Epithelial cell of umbilical artery (primary cell): ENCODE measurements at places on chromosomes 2 and 18. TPM values are rescaled to one million over a fixed set of nuclear protein-coding genes. Genes with fewer than 3 reads are reported as not detected.

The IL36RN gene
- not detected in 2 replicates for total RNA-seq

The PAX3 gene
- not detected in 2 replicates for total RNA-seq

The LRATD1 gene
- under 0.01 TPM in 1 of 2 replicates, not detected in the other for total RNA-seq

The CYBRD1 gene
- total RNA-seq, result 14.0 and 31.9 TPM in 2 replicates

The G6PC2 gene
- not detected in 2 replicates for total RNA-seq

The FHOD3 gene
- total RNA-seq, result 0.32 and 0.61 TPM in 2 replicates

The RUFY4 gene
- not detected in 2 replicates for total RNA-seq

The FASTKD2 gene
- 47.7 and 80.9 TPM in 2 replicates for total RNA-seq

The SP140 gene
- not detected in 2 replicates for total RNA-seq

The PLEKHH2 gene
- total RNA-seq, result 0.15 and 0.32 TPM in 2 replicates

The HOXD1 gene
- total RNA-seq, result 4.3 and 7.8 TPM in 2 replicates

The BCL11A gene
- total RNA-seq, result under 0.01 TPM in 2 replicates

The VWA3B gene
- not detected in 2 replicates for total RNA-seq

The ERFE gene
- total RNA-seq, result 0.30 and 0.32 TPM in 2 replicates

The WDR75 gene
- 53.6 and 72.6 TPM in 2 replicates for total RNA-seq

The CIB4 gene
- total RNA-seq, result not detected in 2 replicates
